ENCODE measurements at places on chromosomes 3 and 15.
A peak's percentile ranks its signal among the peaks of the same experiment; 100 is the strongest.

DNA sequence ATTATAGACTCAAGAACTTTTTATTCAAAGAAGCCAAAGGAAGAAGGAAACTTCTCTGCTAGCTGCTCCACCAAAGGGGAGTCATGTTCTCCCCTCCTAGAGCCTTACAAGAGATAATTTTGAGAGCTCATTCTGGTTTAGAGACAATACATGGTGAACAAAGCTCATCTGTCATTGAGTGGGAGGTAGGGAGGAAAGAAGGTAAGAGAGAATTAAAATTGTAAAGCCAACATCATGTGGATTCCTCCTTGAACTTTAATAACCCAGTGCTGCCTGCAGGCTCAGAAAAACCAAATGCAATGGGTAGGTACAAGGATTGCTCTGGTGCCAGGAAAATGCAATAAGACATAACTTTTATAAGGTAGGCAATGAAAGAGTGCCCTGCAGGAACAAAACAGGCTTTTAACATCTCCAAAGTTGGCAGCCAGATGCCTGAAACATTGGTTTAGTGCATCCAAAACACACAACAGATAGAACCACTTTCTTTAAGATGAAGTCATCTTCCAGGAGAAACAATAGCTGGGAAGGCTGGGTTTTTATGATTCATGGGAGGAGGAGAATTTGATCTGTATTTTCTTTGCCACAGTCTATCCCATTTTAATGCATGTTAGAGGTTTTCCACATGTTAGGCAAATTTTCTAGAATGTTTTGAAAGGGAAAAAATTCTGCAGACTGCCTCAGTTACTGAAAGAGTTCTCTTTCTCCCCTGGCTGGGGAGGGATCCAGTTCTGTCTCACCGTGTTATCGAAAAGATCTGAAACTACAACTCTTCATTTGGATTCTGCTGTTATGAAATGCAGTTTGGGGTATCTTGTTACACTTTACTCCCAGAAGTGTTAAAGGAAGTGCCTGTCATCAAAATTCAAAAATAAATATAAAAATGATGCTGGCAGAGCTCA, 11.3 kb upstream of the ARHGEF3 start:
- DNase-seq = no peak

- peak; percentile 16 for DNase-seq
These were observed 113.9 kb downstream of the OXNAD1 start for GRCh38 chr3:16378920-16379319.

DNA sequence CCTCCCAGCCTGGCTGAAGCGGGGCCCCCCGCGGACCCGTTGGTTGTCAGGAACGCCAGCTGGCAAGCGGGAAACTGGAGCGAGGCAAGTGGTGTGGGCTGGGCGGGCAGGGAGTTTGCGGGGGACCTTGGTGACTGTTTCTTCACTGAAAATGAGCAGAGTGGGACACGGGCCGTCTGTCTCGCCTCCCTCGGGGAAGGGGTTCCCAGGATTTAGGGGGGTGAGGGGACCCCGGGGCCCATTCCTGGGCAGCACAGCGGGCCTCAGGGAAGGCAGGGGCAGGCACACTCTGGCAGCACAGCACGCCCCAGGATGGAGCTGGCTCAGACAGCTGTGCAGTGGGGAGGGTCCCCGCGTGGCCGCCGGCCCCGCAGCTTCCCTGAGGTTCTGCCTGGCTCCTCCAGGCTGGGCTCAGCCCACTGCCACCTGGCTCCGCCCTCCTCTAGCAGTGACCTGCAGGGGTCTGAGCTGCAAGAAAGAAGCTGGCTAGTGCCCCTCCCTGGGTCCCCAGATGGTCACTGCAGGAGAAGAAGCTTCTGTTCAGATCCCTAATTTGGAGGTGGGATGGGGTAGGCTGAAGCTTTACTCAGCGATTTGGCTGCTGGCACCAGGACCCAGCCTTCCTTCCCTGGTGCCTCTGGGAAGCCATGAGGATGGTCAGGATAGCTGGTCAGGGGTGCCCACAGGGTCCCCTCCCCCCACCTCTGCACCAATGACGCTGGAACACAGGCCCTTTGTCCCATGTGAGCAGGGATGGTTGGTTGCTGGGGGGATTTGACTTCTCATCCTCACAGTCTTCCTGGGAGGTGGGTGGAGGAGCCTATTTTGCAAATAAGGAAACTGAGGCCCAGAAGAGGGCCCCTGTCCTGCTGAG, 90.4 kb downstream of the TBC1D2B start:
- no peak for DNase-seq

DNA sequence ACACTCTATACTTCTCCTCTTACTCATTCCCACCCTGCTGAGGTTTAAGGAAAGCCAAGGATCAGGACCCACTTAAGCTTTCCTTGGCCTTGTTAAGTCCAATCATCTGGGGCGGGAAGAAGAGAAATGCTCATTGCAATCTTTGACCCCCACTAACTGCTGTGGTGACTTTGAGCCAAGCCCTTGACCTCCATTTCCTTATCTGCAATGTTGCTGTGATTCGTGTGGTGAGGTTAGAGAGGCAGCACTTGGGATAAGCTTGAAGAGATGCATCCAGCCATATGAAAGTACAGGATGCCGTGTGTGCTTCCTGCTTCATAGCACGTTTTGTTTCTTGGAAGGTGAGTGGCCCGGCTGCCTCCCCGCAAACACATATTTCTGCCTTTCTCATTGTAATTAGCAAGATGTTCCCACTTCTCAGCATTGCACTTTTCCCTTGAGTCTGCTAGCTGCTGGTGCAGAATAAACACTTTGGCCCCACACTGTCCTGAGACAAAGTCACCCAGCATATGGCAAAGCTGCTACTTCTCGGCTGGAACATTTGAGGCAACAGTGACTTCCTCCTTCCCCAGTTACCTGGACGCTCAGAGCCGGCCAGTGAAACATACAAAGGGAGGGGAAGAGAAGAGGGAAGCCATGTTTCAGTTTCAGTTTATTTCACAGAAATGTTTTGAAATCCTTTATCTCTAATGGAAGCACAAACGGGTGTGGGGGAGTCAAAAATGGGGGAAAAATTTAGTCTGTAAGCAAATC, 10.5 kb upstream of the NUDT16 start:
- DNase-seq = no peak
